PC-9 (cell line): ENCODE measurements at places on chromosomes 1 and 21. TPM values are rescaled to one million over a fixed set of nuclear protein-coding genes. Genes with fewer than 3 reads are reported as not detected.
A peak's percentile ranks its signal among the peaks of the same experiment; 100 is the strongest.

Gene TNFRSF8
- not detected in 2 replicates for total RNA-seq

DNA sequence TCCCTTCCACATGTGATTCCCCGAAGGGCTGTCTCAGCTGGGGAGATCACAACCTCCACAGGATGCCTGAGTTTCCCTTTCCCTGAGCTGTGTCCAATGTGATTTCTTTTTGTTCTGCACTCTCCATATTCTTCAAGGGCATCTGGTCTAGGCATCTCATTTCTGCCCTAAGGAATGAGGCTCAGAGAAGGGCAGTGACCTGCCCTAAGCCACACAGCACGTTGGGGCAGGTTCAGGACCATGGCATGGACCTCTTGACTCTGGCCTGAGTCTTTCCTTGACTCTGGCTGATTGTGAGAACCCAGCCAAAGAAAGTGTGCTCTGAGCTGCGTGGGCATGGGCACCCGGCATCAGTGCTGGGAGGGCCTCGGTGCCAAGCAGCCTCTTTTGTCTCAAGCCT, 590.3 kb downstream of the PTPRU start:
- no peaks in the 10 kb centered on the region for H3K4me1 ChIP-seq
- no peak overlapping the region for H3K4me3 ChIP-seq
- no peak for DNase-seq
- peaks cover 20% of the 10 kb centered on the region for H3K27me3 ChIP-seq
- H3K36me3 ChIP-seq: no peaks in the 10 kb centered on the region

- no peaks in the 10 kb centered on the region for H3K4me1 ChIP-seq
- H3K4me3 ChIP-seq: no peak overlapping the region
- peaks cover 97% of the 10 kb centered on the region for H3K27me3 ChIP-seq
- DNase-seq: no peak
Measured at GRCh38 chr1:205047764-205048231, 4.8 kb downstream of the CNTN2 start.

- no peak overlapping the region for H3K4me3 ChIP-seq
- DNase-seq: no peak
- peaks cover 22% of the 10 kb centered on the region for H3K4me1 ChIP-seq
- H3K27ac ChIP-seq: no peak overlapping the region
- H3K27me3 ChIP-seq: no peaks in the 10 kb centered on the region
Measured at GRCh38 chr1:3483801-3484444, 29.5 kb downstream of the ARHGEF16 start.

DNA sequence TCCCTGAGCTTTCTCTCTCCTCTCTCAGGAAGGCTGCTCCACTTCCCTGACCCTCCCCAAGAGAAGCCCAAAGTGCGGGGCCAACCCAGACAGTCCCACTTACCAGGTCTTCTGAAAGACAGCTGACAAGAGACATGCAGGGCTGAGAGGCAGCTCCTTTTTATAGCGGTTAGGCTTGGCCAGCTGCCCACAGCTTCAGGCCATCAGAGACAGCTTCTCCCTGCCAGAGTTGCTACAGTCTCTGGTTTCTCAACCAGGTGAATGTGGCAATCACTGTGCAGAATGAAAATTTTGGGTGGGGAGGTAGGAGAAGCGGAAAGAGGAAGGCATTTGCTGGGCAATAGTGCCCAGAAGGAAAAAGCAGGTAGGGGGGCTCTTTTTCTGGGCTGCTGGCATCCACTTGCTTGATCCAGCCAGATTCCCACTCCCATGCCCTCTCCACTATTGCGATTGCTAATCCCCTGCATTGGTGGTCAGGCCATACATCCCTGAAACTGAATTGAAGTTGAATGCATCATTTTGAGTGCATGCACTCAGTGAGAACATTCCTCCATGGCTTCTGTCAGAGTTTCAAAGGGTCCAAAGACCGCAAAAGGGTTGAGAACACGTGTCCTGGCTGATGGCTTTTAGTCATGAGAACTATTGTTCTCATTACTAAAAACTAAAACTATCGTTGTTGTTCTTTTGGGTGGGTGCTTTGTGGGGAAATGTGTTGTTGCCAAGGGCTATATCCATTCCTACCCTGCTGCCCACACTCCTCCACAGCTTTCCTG, at the start of gene S100A8:
S100A8 (minus strand) TSS at position 136 of the 773 bp plus-strand sequence. CDS start 538 bp downstream, outside the sequence.
- no peaks in the 10 kb centered on the region for H3K36me3 ChIP-seq
- no peak within 1 kb of the TSS; the same call in 1 of the 2 replicates for H3K4me3 ChIP-seq
- no peak within 1 kb of the TSS for H3K27ac ChIP-seq
- H3K4me1 ChIP-seq: peaks cover 59% of the 10 kb centered on the region
- DNase-seq: peak; percentile 81

DNA sequence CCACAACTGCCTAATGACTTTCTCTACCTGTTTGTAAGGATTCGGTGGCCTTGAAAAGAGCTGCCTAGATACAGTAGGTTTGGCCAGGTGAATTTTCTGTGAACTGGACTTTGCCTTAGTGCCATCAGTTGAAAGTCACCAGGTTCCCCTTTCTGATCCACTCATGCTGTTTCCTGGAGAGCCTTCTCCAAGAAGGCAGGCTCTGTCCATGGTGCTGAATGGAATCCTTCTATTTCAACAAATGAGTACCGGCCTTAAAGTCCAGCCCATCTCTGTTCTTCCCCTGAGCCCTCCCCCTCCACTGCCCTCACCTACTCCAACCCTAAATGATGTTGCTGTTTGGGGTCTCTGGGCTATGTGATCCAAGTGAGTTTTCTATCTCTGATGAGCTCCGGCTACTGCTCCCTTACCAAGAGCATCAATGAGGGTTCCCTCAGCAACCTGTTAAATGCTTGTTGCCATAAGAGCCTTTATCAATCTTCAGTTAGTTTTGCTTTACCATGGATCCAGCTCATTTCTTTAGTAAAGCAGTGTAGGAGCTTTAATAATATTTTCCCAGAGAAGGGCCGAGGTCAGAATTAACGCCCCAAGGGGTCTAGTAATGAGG, 500.4 kb downstream of the PTPRU start:
- no peaks in the 10 kb centered on the region for H3K36me3 ChIP-seq
- H3K27ac ChIP-seq: no peak overlapping the region
- no peak overlapping the region for H3K4me3 ChIP-seq
- H3K27me3 ChIP-seq: peaks cover 25% of the 10 kb centered on the region
- no peaks in the 10 kb centered on the region for H3K4me1 ChIP-seq

DNA sequence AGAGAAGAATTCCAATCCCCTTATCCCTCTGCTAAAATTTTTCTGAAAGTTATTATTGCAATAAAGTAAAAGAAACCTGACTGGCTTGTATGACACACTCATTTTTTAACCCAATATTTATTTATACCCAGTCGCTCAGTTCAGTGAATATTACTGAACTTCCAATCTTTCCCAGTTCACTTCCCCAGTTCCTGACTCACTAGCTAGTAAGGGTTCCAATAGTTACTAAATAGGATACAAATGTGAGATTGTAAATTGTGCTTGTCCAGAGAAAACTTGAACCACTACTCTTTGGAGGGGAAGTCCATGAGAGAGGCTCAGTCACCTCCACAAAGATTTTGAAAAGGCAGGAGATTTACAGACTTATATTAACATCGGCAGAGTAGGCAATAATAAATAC, 31.4 kb downstream of the PRDX6 start:
- peaks cover 36% of the 10 kb centered on the region for H3K4me1 ChIP-seq
- no peaks in the 10 kb centered on the region for H3K27me3 ChIP-seq
- no peak overlapping the region for H3K4me3 ChIP-seq
- no peak for DNase-seq
- peak overlapping the region; percentile 84; the same call in 1 of the 2 replicates for H3K27ac ChIP-seq

DNA sequence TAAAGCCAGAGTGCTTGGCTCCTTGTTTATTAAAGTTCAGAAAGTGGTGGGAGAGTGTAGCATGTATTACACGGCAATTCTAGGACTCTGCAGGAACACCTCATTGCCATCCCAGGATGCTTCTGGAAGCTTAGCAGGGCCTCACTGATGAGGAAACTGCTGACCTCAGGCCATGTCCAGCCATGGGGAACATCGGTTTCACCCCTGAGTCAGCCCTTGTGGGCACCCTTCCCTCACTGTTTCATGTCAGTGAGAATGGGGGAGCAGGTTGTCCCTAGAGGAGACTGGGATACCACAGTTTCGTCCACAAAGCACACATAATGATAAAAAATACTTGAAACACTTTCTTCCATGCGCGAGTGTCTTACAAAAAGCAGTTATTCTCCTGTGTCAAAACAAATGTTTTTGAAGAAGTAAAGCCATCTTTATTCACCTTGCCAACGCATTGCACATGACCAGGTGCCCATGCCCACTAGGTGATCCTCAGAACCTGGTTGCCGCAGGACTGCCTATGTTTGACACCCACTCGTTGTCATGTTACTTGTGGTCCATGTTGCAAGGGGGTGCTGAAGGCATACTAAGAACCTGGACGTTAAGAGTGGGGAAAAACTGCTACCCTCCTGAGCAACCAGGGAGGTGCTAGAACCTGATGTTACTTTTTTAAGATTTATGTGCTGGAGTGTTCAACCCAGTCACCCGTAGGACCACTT, 41.2 kb upstream of the TTC22 start:
- no peaks in the 10 kb centered on the region for H3K4me1 ChIP-seq
- no peak overlapping the region for H3K27ac ChIP-seq
- DNase-seq: no peak

GRCh38 chr1:44860891-44861425, 17.9 kb upstream of the PTCH2 start:
- H3K4me1 ChIP-seq: no peaks in the 10 kb centered on the region
- no peak overlapping the region for H3K4me3 ChIP-seq
- H3K36me3 ChIP-seq: no peaks in the 10 kb centered on the region
- no peaks in the 10 kb centered on the region for H3K27me3 ChIP-seq

GRCh38 chr1:202242080-202242419, 48.5 kb downstream of the LGR6 start:
- no peak overlapping the region for H3K4me3 ChIP-seq
- no peaks in the 10 kb centered on the region for H3K36me3 ChIP-seq
- H3K4me1 ChIP-seq: peaks cover 14% of the 10 kb centered on the region
- H3K27me3 ChIP-seq: peaks cover 6% of the 10 kb centered on the region; the same call in 1 of the 2 replicates

- H3K4me3 ChIP-seq: no peak overlapping the region
- no peak overlapping the region for H3K27ac ChIP-seq
- H3K4me1 ChIP-seq: peaks cover 30% of the 10 kb centered on the region
- no peaks in the 10 kb centered on the region for H3K36me3 ChIP-seq
- no peaks in the 10 kb centered on the region for H3K27me3 ChIP-seq
- peak; percentile 38 for DNase-seq
Measured at GRCh38 chr1:182087304-182087703, 25.8 kb upstream of the ZNF648 start.
